Activated naive CD4-positive, alpha-beta T cell treated with anti-CD3 and anti-CD28 coated beads, Interleukin-2, amount 10 ng/mL, durations not matched to agents 7 days and 5 days (primary cell): ENCODE measurements at places on chromosomes 16 and 17.

GRCh38 chr17:41777157-41777573, 9.3 kb downstream of the JUP start:
- no peak for DNase-seq

- peak; percentile 63 for DNase-seq
Observed at GRCh38 chr17:35870906-35871819, 2.5 kb upstream of the HEATR9 start.

DNA sequence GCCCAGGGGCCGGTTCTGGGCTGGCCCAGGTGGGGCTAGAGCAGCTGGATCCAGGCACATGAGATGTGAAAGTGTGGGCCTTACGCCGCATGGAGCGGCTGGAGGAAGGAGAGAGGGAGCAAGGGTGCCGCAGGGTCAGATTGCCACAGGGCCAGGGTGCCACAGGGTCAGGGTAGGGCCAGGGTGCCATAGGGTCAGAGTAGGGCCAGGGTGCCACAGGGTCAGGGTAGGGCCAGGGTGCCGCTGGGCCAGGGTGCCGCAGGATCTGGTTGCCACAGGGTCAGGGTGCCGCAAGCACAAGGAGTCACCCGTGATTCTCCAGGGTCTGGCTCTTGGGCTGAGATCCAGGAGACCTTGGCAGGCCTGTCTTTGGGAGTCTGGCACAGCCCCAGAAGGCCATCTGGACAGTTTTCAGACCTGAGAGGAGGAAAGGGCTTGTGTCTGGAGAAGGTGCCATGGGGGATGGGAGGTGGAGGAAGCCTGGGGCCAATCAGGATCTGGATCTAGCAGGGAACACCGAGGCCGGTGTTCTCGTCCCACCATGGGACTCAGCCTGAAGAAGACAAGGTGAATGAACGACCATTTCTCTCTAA, 13.1 kb upstream of the LASP1NB start:
- DNase-seq = peak; percentile 15

- no peak for DNase-seq
Observed at GRCh38 chr17:75811174-75811573, 26.6 kb downstream of the UNK start.

- no peak for DNase-seq
Observed at GRCh38 chr16:24526701-24527495, 12.5 kb upstream of the RBBP6 start.
